ENCODE measurements at places on chromosomes 6 and 20.

- H3K4me1 ChIP-seq = peaks cover 9% of the 10 kb centered on the region
- no peaks in the 10 kb centered on the region for H3K36me3 ChIP-seq
- H3K27ac ChIP-seq = no peak overlapping the region
- H3K27me3 ChIP-seq = peaks cover 56% of the 10 kb centered on the region
These were observed 83.3 kb downstream of the NCR2 start for GRCh38 chr6:41418741-41419140.

GRCh38 chr6:834866-835265, 141.9 kb upstream of the EXOC2 start:
- H3K27me3 ChIP-seq = peaks cover 1% of the 10 kb centered on the region
- peaks cover 5% of the 10 kb centered on the region for H3K36me3 ChIP-seq
- no peak for DNase-seq
- no peak overlapping the region for H3K27ac ChIP-seq
- peaks cover 7% of the 10 kb centered on the region for H3K4me1 ChIP-seq

GRCh38 chr6:109526905-109527628, 44.0 kb upstream of the ZBTB24 start:
- no peaks in the 10 kb centered on the region for H3K27me3 ChIP-seq
- peak; percentile 48 for DNase-seq
- H3K36me3 ChIP-seq = peaks cover 3% of the 10 kb centered on the region
- H3K4me1 ChIP-seq = peaks cover 3% of the 10 kb centered on the region

DNA sequence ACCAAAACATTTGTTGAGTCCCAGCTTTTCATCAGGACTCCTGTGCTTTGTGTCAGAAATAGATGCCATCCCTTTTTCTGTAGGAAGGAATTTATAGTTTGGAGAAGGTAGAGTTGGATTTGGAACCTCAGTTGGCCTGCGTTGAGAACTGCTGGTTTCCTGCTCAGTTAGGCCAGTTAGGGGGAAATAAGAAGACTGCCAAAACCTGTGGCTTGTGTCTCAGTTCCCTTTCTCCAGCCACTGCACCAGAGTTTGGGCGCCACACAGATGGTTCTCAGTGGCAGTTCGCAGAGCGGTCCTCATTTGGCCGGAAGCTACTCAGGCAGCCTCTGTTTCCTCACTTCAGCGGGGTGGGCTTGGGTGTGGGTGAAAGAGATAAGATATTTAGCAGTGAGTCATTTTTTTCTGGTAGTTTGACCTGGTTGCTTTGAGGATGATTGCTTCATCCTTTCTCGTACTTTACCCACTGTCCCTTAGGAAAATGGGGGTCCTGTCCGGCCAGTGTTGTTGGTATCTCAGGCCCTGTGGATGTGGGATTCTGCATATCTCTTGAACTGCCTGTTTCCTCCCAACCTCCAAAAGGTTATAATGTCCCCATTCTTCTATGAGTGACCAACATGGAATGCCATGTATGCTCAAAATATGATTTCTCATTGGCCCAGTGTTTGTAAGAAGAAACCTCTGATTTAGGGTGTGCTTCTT, 53.7 kb downstream of the JARID2 start:
- H3K4me3 ChIP-seq = peak overlapping the region; percentile 41
- peak; percentile 55 for DNase-seq
- peaks cover 86% of the 10 kb centered on the region for H3K4me1 ChIP-seq
- no peaks in the 10 kb centered on the region for H3K27me3 ChIP-seq
- H3K27ac ChIP-seq = peak overlapping the region; percentile 64
- H3K36me3 ChIP-seq = peaks cover 9% of the 10 kb centered on the region

- H3K4me1 ChIP-seq = peaks cover 13% of the 10 kb centered on the region
- H3K27me3 ChIP-seq = no peaks in the 10 kb centered on the region
- no peaks in the 10 kb centered on the region for H3K36me3 ChIP-seq
- H3K4me3 ChIP-seq = peak within 1 kb of the TSS; percentile 78
These were observed at the start of gene HELZ2 for GRCh38 chr20:63574156-63574828. TSS of gene HELZ2 (minus strand) at chr20:63574239. CDS start at chr20:63572385, 1,854 bp downstream.

- no peaks in the 10 kb centered on the region for H3K4me1 ChIP-seq
- H3K27me3 ChIP-seq = peaks cover 4% of the 10 kb centered on the region
- H3K27ac ChIP-seq = no peak overlapping the region
- H3K36me3 ChIP-seq = no peaks in the 10 kb centered on the region
- DNase-seq = no peak
These were observed 169.5 kb downstream of the FRK start for GRCh38 chr6:115891111-115891669.

DNA sequence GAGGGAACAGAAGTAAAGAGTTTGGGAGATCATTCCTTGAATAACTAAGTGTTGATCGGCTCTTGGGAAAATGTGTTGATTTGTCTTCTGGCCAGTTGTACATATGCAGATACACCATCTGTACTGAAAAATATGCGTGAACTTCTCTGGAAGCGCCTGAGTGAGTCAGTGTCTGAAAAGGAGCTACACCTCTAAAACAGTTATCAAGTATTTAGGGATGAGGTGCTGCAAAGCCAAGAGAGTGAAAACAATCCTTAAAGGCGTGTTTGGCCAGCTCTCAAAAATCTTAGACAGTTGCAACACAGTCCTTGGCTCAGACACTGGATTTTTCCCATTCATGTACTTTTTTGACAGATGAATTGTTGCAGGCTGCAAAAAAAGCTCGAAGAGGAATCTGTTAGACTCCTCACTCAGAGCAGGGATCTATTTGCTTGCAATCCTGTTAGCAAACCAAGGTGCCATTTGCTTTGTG, 61.3 kb downstream of the BMP6 start:
- H3K27ac ChIP-seq = no peak overlapping the region
- H3K4me1 ChIP-seq = no peaks in the 10 kb centered on the region
- no peaks in the 10 kb centered on the region for H3K36me3 ChIP-seq
- no peak for DNase-seq

- H3K27me3 ChIP-seq = peaks cover 5% of the 10 kb centered on the region
- DNase-seq = no peak
- H3K27ac ChIP-seq = no peak overlapping the region
- H3K4me3 ChIP-seq = no peak overlapping the region
- H3K36me3 ChIP-seq = no peaks in the 10 kb centered on the region
These were observed 46.2 kb downstream of the ISM1 start for GRCh38 chr20:13267231-13267630.

- H3K27ac ChIP-seq = no peak overlapping the region
- H3K36me3 ChIP-seq = peaks cover 15% of the 10 kb centered on the region
- no peaks in the 10 kb centered on the region for H3K27me3 ChIP-seq
- DNase-seq = no peak
- no peaks in the 10 kb centered on the region for H3K4me1 ChIP-seq
- H3K4me3 ChIP-seq = no peak overlapping the region
These were observed 9.3 kb downstream of the SERAC1 start for GRCh38 chr6:158158748-158159147.

DNA sequence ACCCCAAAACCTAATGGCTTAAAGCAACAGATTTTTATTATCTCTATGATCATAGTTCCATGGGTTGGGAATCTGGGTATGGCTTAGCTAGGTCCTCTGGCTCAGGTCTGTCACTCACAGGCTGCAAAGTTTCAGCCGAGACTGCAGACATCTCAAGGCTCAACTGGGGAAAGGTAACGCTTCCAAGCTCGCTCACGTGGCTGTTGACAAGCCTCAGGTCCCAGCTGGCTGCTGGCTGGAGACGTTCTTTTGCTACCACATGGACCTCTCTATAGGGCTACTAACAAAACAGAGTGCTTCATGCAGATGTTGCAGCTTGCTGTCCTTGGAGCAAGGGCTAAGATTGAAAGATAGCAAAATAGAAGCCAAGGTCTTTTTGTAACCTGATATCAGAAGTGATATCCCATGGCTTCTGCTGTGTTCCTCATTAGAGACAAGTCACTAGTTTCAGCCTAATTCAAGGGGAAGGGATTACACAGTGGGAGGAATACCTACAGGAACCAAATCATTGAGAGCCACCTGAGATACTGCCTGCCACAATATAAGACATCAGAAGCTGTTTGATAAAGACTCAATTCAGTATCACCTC, 6.6 kb downstream of the HTR1E start:
- H3K36me3 ChIP-seq = no peaks in the 10 kb centered on the region
- H3K27me3 ChIP-seq = peaks cover 6% of the 10 kb centered on the region
- H3K4me3 ChIP-seq = no peak overlapping the region
- DNase-seq = no peak

- DNase-seq = no peak
- no peaks in the 10 kb centered on the region for H3K4me1 ChIP-seq
- H3K27me3 ChIP-seq = no peaks in the 10 kb centered on the region
These were observed 819.0 kb upstream of the EYS start for GRCh38 chr6:66526061-66526460.

DNA sequence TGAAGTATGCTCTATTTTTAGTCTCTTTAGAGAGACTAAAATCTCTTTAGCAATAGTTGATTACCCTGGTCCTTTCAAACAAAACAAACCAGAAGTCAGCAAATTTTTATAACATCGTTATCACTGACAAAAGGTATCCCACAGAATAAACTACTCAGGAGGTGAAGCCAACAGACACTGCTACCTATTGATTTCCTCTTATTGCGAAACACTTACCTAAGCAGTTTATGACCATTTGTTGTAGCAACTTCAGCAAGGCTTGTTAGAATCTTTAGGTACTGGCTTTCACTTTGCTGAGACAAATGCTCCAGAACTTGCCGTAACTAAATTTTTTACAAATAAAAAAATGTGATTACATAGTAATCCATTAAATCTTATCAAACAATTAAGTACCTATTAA, 64.4 kb downstream of the HACE1 start:
- H3K27me3 ChIP-seq = no peaks in the 10 kb centered on the region
- H3K4me3 ChIP-seq = no peak overlapping the region
- no peaks in the 10 kb centered on the region for H3K36me3 ChIP-seq
- H3K4me1 ChIP-seq = no peaks in the 10 kb centered on the region

DNA sequence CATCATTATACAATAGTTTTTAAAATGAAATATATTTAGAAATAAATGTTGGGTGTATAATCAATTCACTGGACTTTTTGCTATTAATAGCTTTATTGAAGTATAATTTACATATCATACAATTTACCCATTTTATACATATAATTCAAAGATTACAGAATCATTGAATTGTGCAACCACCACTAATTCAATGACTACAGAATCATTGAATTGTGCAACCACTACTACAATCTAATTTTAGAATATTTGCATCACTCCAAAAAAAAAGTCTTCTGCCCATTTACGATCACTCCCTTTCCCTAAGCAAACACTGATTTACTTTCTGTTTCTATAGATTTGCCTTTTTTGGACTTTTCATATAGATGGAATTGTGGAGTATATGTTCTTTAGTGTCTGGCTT, 35.1 kb upstream of the RIMS1 start:
- no peaks in the 10 kb centered on the region for H3K27me3 ChIP-seq
- no peak overlapping the region for H3K4me3 ChIP-seq
- H3K36me3 ChIP-seq = no peaks in the 10 kb centered on the region
- H3K4me1 ChIP-seq = no peaks in the 10 kb centered on the region

DNA sequence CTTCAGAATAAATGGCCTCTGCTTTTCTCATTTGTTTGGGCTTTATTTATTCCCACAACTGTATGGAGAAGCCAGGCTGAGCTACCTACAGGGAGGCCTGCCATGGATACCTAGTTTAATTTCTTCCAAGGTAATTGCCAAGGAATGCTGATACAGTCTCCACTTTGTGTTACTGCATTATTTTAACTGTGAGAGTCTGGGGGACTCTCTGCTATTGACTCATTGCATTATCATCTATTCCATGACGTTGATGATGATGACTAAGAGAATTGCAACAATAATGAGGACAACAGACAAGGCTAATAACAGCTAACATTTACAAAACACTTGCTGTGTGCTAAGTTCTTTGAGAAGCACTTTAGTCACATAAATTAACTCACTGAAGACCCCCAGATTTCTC, 88.3 kb upstream of the COL21A1 start:
- H3K4me1 ChIP-seq = no peaks in the 10 kb centered on the region
- H3K4me3 ChIP-seq = no peak overlapping the region
- no peaks in the 10 kb centered on the region for H3K36me3 ChIP-seq
- H3K27me3 ChIP-seq = peaks cover 3% of the 10 kb centered on the region
- H3K27ac ChIP-seq = no peak overlapping the region
- no peak for DNase-seq

GRCh38 chr6:35084041-35084491, 57.1 kb downstream of the TCP11 start:
- H3K27me3 ChIP-seq = no peaks in the 10 kb centered on the region
- no peak overlapping the region for H3K27ac ChIP-seq
- peaks cover 65% of the 10 kb centered on the region for H3K36me3 ChIP-seq
- no peaks in the 10 kb centered on the region for H3K4me1 ChIP-seq
- DNase-seq = no peak
- no peak overlapping the region for H3K4me3 ChIP-seq

- H3K27me3 ChIP-seq = no peaks in the 10 kb centered on the region
- H3K27ac ChIP-seq = no peak overlapping the region
- DNase-seq = no peak
- no peaks in the 10 kb centered on the region for H3K4me1 ChIP-seq
These were observed 18.5 kb downstream of the RPS12 start for GRCh38 chr6:132832891-132833290.

Measured in naive thymus-derived CD8-positive, alpha-beta T cell (primary cell).